ENCODE measurements at places on chromosomes 11 and 22. TPM values are rescaled to one million over a fixed set of nuclear protein-coding genes. Genes with fewer than 3 reads are reported as not detected.

Gene RBMXL2
- total RNA-seq: not detected

DNA sequence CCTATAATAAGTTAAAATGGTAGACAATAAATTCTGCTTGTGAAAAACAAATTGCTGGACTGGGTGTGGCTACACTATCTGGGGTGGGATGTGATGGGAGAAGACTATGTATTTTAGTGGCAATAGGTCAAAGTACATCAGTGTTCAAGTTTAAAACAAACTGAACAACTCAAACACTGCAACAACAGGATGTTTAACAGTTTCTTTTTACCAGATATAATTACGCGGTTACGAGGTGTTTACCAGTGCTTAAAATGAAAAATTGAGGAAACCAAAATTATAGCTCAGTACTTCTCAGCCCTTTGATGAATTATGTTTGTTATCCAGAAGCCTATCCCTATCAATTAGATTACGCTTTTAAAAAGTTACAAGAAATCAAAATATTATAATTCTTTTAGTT is 3.2 kb downstream of the PRDM10 start:
- DNase-seq: no peak
- H3K4me1 ChIP-seq: peaks cover 6% of the 10 kb centered on the region
- no peaks in the 10 kb centered on the region for H3K27me3 ChIP-seq
- H3K36me3 ChIP-seq: no peaks in the 10 kb centered on the region
- H3K27ac ChIP-seq: no peak overlapping the region

- peaks cover 31% of the 10 kb centered on the region for H3K27me3 ChIP-seq
- H3K27ac ChIP-seq: no peak overlapping the region
- peaks cover 19% of the 10 kb centered on the region for H3K4me1 ChIP-seq
These were observed 36.4 kb upstream of the TREH start for GRCh38 chr11:118715837-118716260.

- H3K27me3 ChIP-seq: no peaks in the 10 kb centered on the region
- no peak overlapping the region for H3K4me3 ChIP-seq
- no peak overlapping the region for H3K27ac ChIP-seq
- no peak for DNase-seq
These were observed 51.8 kb downstream of the COMMD9 start for GRCh38 chr11:36237391-36237790.

DNA sequence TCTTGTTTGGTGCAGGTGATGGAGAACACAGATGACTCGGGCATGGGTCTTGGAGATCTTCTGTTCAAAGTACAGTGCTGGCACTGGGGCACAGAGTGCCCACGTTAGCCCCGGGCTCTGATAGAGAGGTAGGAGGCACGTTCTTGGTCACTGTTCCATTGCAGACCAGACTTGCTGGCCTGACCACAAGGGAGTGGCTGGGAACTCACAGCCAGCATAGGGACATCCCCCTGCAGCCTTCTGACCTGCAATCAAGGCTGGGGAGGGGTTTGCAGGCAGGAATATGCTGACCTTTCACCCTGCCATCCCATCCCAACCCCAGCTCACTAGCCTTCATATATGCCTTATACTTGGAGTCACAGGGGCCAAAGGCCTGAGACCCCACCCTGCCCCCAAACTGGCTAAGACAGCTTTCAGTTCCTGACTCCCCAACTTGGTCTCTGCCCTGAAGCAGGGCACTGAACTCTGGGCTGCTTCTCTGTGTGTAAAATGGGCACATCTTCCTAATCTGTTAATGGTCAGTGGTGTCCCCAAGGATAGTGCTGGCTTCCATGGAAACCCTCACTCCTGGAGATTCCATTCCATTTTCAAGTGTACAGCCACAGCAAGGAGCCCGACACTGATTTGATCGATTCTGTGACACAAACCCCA is 4.6 kb downstream of the MRPL49 start:
- no peak overlapping the region for H3K4me3 ChIP-seq
- DNase-seq: no peak
- H3K4me1 ChIP-seq: peaks cover 4% of the 10 kb centered on the region
- H3K27me3 ChIP-seq: no peaks in the 10 kb centered on the region

Gene MS4A4A
- not detected for total RNA-seq

DNA sequence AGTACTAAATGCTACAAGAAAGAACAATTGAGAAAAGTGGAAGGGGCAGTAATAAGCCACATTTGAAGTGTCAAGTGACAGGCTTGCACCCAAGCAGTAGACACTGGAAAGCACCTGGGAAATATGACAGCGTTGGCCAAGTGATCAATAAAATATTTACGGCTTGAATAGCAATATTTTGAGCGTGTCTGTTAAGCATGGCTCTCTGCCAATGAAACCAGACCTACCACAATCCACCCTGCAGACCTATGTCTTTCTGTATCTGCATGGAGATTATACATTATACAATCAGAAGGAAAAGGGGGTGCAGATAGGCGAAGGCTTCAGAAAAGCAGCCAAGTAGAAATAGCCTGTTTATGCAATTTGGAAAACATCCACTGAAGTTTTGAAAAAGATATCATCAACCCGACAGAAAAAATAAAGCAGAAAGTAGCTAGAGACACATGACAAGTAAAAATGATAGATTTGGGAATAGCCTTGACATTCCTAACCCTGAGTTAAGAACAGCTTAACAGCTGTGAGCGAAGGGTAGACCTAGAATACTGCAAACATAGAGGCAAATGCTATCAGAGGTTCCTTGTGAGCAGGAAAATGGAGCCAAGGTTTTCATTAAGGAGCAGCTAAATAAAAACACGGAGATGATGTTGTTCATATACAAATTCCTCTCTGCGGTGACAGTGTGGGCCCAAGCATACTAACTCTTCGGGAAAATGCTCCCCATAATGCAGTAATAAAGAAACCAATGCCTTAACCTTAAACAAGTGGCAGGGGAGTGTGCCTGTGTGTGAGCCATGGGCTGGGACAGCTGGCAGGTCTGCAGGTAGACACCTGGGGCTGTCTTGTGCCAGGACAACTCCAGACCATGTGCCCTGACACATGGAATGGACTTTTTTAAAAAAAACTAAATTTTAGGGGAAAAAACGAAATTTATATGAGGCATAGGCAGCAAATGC is 71.3 kb downstream of the ETS1 start:
- H3K4me3 ChIP-seq: no peak overlapping the region
- H3K4me1 ChIP-seq: no peaks in the 10 kb centered on the region
- no peak overlapping the region for H3K27ac ChIP-seq
- H3K27me3 ChIP-seq: peaks cover 52% of the 10 kb centered on the region

GRCh38 chr11:107707807-107708206 is 4.0 kb downstream of the SLN start:
- peaks cover 4% of the 10 kb centered on the region for H3K4me1 ChIP-seq
- no peaks in the 10 kb centered on the region for H3K36me3 ChIP-seq
- no peak for DNase-seq
- H3K27me3 ChIP-seq: no peaks in the 10 kb centered on the region
- H3K27ac ChIP-seq: no peak overlapping the region

GRCh38 chr11:44797886-44798606 is 71.3 kb downstream of the TSPAN18 start:
- no peak overlapping the region for H3K27ac ChIP-seq
- H3K4me3 ChIP-seq: no peak overlapping the region
- no peaks in the 10 kb centered on the region for H3K36me3 ChIP-seq
- no peaks in the 10 kb centered on the region for H3K27me3 ChIP-seq
- peak; percentile 81 for DNase-seq

DNA sequence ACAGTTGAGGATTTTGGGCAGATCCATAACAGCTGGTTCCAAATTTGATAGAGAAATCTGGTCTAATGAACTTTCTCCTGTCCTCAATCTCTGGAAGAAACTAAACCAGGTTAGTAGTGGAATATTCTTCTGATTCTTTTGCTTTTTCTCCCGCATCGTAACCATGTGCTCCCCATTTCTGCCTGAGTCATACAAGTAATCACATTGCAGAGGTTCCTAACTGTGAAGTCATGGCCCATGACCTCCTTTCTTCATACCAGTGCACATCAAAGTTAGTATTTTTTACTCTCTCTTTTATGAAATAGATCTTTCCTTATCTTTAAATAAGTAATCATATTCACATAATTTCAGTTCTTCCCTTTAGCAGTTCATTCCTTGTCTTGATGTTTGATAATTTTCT is 249.0 kb downstream of the DYNC2H1 start:
- no peaks in the 10 kb centered on the region for H3K4me1 ChIP-seq
- H3K36me3 ChIP-seq: no peaks in the 10 kb centered on the region
- H3K27me3 ChIP-seq: no peaks in the 10 kb centered on the region
- H3K4me3 ChIP-seq: no peak overlapping the region

DNA sequence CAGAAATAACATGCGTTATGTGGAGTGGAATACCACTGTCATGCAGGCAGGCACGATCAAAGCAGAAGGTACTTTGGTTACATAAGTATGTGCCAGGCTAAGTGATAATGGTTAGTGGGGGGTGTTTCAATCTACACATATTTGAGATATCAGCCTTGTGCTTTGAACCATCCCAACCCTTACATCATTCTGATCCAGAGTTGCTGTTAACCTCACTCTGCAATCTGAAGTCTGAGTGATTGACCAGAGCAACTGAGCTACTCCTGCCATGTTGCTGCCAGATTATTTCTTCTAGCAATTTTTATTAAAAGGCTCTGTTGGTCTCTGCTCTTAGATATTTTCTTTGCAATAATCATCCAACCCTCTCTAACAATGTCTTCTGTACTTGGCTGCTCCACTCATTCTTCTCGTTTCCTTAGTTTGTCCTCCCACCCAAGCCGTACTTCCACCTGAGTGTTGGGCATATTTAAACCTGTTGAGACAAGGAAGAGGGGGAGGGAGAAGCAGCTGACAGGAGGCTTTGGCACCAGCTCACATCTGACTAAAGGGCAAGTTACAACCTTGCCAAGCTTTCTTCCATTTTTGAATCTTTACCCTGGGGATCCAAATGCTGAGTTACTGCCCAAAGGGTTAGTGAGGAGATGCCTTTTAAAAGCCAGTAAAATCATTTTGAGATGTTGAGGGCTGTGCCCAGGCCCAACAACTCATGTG is 114.1 kb upstream of the SESN3 start:
- no peaks in the 10 kb centered on the region for H3K36me3 ChIP-seq
- no peak overlapping the region for H3K4me3 ChIP-seq
- DNase-seq: no peak
- H3K4me1 ChIP-seq: no peaks in the 10 kb centered on the region

DNA sequence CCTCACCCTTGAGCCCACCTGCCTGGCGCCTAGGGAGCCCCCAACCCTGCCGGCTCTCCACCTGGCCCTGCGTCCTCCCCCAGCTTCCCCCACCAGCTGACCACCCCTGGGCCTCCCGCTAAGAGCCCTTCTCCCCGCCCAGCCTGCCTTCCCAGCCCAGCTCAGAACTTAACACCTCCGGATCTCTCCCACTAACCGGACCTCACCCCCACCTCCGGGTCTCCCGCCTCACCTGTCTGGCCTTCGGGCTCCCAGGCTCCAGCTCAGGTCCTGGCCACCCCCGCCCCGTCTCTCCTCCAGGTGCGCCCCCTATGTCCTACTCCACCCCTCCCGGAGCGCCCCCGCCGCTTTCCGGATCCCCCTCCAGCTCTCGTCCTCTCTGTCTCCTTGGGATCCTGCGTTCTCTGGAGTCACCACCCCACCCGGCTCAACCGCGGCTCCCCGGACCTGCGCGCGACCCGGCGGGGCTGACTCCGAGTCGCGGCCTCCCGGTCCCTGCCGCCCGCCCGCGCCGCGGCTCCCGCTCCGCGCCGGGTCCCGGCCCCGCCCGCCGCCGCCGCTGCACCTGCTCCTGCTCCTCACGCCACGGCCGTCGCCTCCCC is at the start of gene KCNJ11:
KCNJ11 (minus strand) TSS at position 51 of the 602 bp plus-strand sequence. CDS start 568 bp downstream, outside the sequence.
- no peak within 1 kb of the TSS for H3K27ac ChIP-seq
- no peaks in the 10 kb centered on the region for H3K36me3 ChIP-seq
- H3K4me1 ChIP-seq: peaks cover 8% of the 10 kb centered on the region
- peak within 1 kb of the TSS; percentile 62 for H3K4me3 ChIP-seq
- H3K27me3 ChIP-seq: peaks cover 13% of the 10 kb centered on the region
- peak; percentile 36 for DNase-seq

Gene KDM4D
- 4.8 TPM for total RNA-seq

Gene OR2AT4
- 0.22 TPM for total RNA-seq

GRCh38 chr11:877565-877964 is 33.0 kb downstream of the CHID1 start:
- peak; percentile 48 for DNase-seq
- H3K36me3 ChIP-seq: no peaks in the 10 kb centered on the region
- H3K4me3 ChIP-seq: no peak overlapping the region
- no peaks in the 10 kb centered on the region for H3K27me3 ChIP-seq
- H3K27ac ChIP-seq: no peak overlapping the region

DNA sequence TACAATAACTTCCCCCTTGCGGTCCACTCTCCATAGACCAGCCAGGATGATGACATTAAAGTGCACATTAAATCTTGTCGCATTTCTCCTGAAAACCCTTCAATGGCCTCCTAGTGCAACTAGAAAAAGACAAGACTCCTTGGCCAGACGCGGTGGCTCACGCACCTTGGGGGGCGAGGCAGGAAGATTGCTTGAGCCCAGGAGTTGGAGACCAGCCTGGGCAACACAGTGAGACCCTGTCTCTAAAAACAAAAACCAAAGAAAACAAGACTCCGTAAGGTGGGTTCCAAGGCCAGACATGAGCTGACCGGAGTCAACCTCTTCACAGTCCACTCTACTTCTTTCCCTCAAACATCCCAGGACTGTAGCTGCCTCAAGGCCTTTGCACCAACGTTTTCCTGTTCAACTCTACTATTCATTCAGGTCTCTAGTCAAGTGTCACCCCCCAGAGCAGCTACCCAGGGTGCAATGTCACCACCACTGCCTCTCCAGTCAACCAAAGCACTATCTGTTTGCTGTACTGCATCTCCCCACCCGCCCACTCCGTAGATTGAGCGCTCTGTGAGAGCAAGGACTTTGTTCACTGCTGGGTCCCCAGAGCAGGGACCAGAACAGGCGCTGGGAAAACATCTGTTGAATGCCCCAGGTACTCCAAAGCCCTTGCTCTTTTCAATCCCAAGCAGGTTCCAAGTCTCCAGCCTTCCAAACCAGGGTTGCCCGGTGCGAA is 739 bp downstream of the ZMAT5 start:
- peaks cover 6% of the 10 kb centered on the region for H3K4me1 ChIP-seq
- H3K27ac ChIP-seq: peak overlapping the region; percentile 14
- DNase-seq: no peak
- H3K27me3 ChIP-seq: no peaks in the 10 kb centered on the region
- peak overlapping the region; percentile 76 for H3K4me3 ChIP-seq

Gene CCDC15
- 7.4 TPM for total RNA-seq

GRCh38 chr11:85123752-85124231 is 503.4 kb downstream of the DLG2 start:
- no peaks in the 10 kb centered on the region for H3K27me3 ChIP-seq
- no peak overlapping the region for H3K27ac ChIP-seq
- DNase-seq: no peak
- H3K36me3 ChIP-seq: no peaks in the 10 kb centered on the region

- H3K4me1 ChIP-seq: peaks cover 7% of the 10 kb centered on the region
- H3K27ac ChIP-seq: no peak overlapping the region
- no peaks in the 10 kb centered on the region for H3K36me3 ChIP-seq
- no peak overlapping the region for H3K4me3 ChIP-seq
- H3K27me3 ChIP-seq: peaks cover 21% of the 10 kb centered on the region
These were observed 4.5 kb upstream of the TIMP3 start for GRCh38 chr22:32796865-32797573.

Gene DERL3
- 7.7 TPM for total RNA-seq

Gene NFAM1
- 0.19 TPM for total RNA-seq

Gene PLA2G6
- total RNA-seq: 29.4 TPM
